ENCODE measurements at places on chromosomes 16 and 17. TPM values are rescaled to one million over a fixed set of nuclear protein-coding genes. Genes with fewer than 3 reads are reported as not detected.

The C16orf74 gene
- 94.7 TPM for total RNA-seq

The MYH11 gene
- not detected for total RNA-seq

The MMP28 gene
- 4.5 TPM for total RNA-seq

The SCARF1 gene
- 0.10 TPM for total RNA-seq

The PRCD gene
- 0.88 TPM for total RNA-seq

The PIEZO1 gene
- total RNA-seq = 184 TPM

Measured in foreskin keratinocyte (primary cell).